ENCODE measurements at places on chromosomes 6 and 20.
A peak's percentile ranks its signal among the peaks of the same experiment; 100 is the strongest.

GRCh38 chr6:151112130-151112529, 127.6 kb upstream of the AKAP12 start:
- DNase-seq, result no peak

DNA sequence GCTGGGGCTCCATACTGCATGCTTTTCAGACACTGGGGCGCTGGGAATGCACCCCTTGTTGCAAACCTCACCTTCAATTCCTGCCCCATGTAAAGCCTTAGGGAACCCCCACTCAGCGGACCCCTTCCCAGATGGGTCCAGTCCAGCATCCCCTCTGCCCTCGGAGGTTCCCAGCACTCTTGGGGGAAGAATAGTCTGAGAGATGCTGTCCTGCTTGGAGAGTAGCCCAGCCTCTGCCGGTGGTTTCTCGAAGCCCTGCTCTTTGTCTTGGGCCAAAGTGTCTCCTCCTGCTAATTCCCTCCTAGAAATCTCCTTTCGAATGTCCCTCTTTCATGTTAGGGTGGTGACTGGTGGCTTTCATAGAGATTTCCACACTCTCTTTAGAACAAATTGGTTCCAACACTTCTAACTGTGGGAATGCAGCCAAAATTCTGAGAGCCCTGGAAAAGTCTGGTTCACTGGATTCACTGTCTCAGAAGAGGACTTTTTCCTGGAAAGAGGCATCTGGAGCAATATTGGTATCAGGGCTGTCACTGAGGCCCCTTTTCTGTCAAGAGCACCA, 24.9 kb upstream of the SULF2 start:
- DNase-seq, result no peak

DNA sequence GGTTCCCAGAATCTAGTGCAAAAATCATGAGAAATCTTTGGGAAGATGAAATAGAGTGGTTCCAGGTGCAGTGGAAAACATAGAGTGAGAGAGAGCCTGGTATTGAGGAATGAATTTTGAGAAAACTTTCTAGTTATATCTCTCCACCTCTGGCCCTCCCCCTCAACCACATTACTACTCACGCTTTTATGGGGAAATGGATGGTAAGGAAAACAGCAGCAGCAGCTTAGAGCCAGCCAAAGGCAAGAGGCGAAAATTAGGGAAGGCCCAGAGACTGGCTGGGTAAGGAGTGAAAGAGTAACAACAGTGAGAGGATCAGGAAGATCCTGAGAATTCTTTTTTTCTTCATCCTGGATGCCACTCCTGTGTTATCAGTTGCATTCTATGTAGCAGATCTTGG, 187.9 kb upstream of the ECI2 start:
- DNase-seq, result no peak

DNA sequence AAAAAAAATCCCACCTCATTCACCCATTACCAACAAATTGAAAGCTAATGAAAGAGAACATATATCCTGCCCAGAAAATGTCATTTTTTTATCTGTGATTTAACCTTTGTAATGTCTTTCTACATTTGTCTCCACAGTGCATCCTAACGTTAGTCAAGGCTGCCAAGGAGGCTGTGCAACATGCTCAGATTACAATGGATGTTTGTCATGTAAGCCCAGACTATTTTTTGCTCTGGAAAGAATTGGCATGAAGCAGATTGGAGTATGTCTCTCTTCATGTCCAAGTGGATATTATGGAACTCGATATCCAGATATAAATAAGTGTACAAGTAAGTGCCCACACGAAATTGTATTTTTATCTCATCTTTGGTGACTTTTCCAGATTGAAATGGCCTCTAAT, 30.0 kb downstream of the RSPO3 start:
- DNase-seq, result no peak

DNA sequence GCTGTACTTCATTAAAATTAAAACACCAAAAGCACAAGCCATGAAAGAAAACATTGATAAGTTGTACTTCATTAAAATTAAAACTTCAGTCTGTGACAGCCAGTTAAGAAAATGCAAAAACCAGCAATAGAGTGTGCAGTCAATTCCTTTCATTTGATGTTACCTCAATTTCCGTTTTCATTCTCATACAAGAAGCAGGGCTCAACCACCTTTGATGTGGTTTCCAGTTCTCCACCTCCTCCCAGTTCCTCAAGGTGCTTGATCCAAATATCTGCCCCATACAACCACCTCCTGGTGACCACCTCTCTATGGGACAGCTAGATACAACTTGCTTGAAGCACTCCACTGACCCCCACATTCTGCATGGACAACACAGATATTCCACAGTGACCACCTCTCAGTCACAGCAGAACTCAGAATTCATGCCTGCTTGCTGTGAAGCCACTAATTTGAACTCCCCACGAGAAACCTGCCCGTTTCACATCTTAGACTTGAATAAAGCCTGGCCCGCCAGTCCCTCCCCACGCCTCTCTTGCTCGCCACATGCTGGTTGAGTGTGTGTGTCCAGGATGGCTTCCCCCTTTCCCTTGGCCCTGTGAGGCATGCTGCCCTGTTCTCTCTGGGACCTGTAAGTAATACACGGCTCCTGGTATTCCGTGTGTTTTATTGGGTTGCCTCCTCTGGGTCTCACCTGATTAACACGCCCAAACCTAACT, 66.1 kb downstream of the FAM50B start:
- DNase-seq, result no peak

GRCh38 chr6:14729129-14729871, 516.6 kb upstream of the JARID2 start:
- no peak for DNase-seq

- DNase-seq, result no peak
These were observed 69.2 kb upstream of the TRAF3IP2 start for GRCh38 chr6:111674883-111675282.

DNA sequence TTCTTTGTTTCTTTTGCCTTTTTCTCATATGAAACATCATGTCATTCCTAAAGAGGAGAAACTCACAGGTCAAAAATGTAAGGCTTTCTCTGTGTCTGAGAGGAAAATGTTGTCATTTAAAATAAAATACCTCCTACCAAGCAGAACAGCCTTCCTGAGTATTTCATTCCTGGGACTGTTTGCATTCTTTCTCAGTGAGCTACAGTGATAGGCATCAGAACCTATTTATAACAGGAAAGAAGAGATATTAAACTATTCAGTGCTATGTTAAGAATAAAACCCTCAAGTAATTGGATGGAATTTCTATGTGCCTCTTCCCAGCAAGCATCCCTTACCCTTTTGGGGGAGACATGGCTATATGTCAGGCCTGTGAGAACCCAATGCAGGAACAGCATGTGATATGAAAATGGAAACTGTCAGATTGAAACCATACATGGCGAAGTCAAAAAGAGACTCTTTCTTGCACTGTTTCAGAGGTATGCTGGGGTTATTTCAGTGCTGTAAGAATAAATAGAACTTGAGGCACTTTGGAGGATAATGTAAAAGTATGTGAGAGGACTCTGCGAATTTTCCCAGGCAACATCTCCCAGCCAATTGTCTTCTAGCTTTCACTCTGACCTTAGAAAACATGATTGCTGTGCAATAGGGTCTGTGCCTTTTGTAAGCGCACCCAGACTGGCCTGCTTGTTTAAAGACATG, 133.8 kb upstream of the CCN2 start:
- peak; percentile 95 for DNase-seq

DNA sequence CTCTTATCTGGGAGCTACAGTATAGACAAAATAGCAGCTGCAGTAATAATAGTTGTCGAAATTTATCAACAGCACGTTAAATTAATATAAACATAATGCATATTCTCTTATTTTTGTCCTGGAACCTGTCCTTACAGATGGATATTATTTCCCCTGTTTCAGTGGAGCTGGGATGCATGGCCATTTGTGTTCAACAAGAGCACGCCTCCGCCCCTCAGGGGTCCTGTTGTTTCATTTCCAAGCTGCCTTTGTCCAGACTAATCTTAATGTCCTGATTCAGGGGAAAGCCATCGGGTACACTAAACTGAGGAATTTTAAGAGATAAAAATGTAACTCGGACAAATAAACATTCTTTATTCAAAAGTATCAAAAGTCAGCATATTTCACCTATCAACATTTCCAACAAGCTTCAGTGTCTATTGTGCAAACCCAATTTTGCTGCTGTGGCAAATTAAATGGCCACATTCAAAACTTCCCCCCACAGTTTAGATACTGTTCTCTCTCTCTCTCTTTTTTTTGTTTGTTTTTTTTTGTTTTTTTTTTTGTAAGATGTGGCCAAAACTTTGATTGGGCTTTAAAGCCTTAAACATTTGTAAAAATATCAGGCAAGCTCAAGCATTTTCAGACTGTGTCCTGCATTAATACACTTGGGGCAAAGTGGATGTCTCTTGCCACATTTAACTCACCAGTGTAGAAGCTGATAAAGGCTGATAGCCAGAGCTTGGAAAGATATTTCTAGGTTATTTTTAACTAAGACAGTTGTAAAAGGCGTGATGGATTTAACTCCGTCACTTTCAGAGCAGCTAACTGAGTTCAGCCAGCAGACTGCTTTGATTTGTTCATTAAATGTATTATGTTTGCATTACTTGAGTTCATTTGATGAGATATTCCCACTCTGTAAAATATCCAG, 112.5 kb upstream of the QKI start:
- DNase-seq, result no peak

DNA sequence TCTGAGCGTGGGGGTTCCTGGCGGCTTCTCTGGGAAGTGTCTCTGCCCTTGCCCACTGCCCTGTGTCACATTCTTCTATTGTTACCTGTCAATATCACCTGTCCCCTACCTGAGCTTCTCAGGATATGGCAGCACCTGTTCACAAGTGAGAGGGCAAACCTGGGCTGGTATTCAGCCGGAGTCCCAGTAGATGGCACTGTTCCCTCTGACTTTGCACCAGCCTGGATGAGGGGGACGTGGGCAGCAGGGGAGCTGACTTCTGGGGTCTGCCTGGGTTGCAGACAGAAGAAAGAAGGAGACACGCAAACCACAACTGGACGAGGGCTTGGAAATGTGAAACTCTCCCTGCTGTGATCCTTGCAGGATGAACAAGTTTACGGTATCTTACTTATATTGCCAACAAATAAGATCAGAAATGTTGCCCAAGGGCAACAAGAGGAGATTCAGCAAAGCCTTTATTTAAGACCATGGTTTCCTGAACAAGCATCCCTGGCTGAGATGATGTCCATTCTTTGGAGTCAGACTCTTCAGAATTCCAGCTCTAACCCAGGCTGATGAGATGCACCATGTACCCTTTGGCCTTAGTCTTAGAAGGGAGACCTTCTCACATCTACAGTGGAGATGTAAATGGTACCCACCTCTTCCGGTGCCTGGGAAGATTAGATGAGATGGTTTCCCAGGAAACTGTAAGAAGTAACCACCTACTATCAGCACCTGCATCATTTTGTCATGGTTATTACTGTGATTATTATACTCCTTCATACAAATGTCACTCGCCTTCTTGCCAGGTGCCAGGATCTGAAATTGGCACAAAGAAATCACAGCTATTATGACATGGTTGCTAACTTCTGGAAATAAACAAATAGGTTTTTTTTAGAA, 400.0 kb upstream of the CDH4 start:
- DNase-seq, result no peak

DNA sequence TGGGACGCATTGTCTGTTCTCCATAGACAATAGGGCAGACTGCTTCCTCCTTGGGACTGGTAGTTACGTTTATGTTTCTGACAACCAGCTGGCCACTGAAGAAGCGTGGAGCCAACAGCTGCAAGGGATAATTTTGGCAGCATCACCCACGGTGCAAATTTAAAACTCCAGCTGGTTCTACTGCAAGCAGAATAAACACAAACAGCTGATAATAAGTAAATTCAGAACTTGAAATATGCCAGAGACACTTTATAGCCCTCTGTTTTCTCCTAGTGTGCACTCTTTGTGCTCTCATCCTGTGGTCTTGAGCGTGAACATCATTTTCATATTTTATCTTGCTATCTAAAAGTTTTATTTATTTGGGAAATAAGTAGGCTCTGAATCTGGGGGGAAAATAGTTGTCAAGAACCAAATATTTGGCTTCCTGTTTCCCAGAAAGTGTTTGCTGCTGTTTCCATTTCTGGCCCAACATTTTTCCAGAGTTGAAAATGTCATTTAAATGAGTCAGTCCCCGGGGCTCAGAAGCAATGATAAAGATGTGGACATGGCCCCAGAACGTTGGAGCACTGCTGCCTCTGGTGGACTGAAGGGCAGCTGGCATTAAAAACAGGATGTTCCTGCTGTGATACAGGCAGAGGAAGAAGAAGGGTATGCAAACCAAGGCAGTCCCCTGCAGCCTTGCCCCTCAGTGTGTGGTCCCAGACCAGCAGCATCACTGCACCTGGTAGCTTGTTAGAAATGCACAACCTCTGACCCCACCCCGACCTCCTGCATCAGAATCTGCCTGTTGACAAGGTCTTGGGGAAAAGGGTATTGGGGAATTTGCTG, 12.5 kb upstream of the THBD start:
- DNase-seq, result peak; percentile 21

- no peak for DNase-seq
These were observed 87.9 kb upstream of the BMP5 start for GRCh38 chr6:55963301-55963700.

- no peak for DNase-seq
These were observed 239.6 kb downstream of the GRIK2 start for GRCh38 chr6:101633081-101633480.
